ENCODE measurements at places on chromosomes 7 and 10. TPM values are rescaled to one million over a fixed set of nuclear protein-coding genes. Genes with fewer than 3 reads are reported as not detected.

Gene RELN
- polyA plus RNA-seq: 3.5 TPM

Gene PKD2L1
- not detected for polyA plus RNA-seq

Gene PNLIPRP1
- polyA plus RNA-seq: not detected

Gene ICA1
- 4.6 TPM for polyA plus RNA-seq

Gene NXPH1
- polyA plus RNA-seq: not detected

Gene MAP3K8
- polyA plus RNA-seq: 2.4 TPM

Gene ODAD2
- polyA plus RNA-seq: 0.62 TPM

- no peak for DNase-seq
Observed at GRCh38 chr7:295155-296154, 5.5 kb downstream of the FOXL3 start.

- DNase-seq: no peak
Observed at GRCh38 chr10:118820326-118821116, 65.8 kb upstream of the CACUL1 start.

- DNase-seq: no peak
Observed at GRCh38 chr7:26777385-26777784, 87.0 kb downstream of the SKAP2 start.

GRCh38 chr7:15920953-15921352 is 234.5 kb upstream of the MEOX2 start:
- DNase-seq: no peak

- DNase-seq: no peak
Observed at GRCh38 chr10:87654212-87654611, 5.5 kb upstream of the PAPSS2 start.

DNA sequence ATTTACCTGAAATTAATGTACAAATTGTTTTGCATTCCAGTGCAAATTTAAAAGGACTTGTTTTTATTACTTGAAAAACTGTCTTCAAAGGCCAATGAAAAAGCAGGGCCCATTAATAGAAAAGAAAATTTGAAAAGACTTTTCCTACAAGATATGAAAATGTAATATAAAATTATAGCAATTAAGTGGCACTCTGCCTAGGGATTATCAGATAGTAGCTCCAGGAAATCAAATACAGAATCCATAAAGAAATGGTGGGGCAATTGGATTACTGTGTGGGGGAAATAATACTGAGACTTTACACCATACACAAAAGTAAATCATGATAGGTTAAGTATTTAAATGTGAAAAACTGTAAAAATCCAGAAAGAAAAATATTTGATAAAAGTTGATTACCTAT is 89.7 kb downstream of the GLCCI1 start:
- no peak for DNase-seq

DNA sequence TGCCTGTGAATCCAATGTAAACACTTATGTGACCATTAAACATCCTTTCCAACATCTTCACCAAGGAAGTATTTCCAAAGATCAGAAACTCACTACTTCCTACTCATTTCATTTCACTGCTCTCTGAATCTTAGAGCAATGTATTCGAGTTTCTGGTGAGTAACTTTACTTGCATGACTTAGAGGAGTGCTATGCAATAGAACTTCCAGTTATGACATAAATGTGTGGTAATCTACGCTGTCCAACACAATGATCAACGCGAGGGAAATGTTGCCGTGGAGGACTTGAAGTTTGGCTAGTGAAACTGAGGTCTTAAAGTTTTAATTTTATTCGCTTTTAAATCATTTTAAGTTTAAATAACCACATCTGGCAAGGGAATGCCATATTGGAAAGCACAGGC is 1326.3 kb downstream of the XPNPEP1 start:
- no peak for DNase-seq

- DNase-seq: no peak
Observed at GRCh38 chr10:47253651-47254375, 46.2 kb upstream of the GDF10 start.

DNA sequence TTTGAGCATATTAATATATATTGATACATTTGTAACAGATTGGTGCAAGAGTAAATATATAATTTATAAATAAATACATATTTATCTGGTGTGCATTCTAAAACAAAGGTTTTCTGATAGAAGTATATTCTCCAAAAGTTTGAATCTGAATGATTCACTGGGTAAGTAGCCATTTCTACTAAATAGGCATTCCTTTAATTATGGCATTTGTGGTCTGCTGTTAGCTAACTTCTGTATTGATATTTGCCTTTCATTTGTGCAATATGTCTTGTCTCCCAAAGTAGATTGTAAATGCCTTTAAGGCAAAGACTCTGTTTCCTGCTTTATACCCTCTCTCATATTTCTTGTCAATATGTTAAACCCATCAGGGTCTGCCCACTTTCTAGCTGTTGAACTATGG is 11.1 kb upstream of the ARID5B start:
- no peak for DNase-seq

- DNase-seq: no peak
Observed at GRCh38 chr7:5695727-5696345, 85.6 kb downstream of the RNF216 start.

- no peak for DNase-seq
Observed at GRCh38 chr10:43392748-43393147, 16.2 kb downstream of the HNRNPF start.

- no peak for DNase-seq
Observed at GRCh38 chr10:104085801-104086400, at the start of gene COL17A1. Gene COL17A1, minus strand, starts transcription at chr10:104085880. Its CDS starts 5,207 bp downstream, at chr10:104080673.

DNA sequence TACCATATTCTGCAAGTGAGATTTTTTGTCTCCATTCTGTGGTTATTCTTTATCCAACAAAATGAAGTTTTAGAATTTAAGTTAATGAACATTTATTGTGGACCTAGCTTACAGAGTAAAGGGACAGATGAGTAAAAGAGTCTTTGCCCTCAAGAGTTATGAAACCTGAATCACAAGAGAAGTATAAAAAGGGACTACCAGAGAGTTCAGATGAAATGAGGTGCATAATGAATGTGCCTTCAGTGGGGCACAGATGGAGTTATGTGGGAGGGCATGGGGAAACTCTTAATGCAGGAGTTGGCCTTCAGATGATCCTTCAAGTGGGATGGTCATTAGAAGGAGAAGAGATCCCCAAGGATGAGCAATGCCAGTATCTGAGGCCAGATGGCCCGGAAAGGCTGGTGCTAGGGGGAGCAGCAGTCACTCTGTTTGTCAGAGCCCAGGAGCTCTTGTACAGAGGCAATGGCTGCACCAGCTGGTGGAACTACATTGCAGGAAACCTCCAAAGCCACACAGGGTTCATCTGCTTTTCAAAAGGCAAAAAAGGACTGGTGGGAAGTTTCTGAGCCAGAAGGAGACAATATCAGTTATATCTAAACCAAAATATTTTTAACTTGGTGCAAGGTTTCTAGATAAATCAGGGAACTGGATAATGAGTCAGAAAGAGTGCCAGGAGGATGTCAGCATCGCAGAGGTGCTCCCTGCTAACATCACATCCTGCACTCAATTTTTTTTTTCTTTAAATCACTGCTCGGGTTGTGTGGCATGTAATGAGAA is 162.0 kb downstream of the KLF6 start:
- DNase-seq: no peak

DNA sequence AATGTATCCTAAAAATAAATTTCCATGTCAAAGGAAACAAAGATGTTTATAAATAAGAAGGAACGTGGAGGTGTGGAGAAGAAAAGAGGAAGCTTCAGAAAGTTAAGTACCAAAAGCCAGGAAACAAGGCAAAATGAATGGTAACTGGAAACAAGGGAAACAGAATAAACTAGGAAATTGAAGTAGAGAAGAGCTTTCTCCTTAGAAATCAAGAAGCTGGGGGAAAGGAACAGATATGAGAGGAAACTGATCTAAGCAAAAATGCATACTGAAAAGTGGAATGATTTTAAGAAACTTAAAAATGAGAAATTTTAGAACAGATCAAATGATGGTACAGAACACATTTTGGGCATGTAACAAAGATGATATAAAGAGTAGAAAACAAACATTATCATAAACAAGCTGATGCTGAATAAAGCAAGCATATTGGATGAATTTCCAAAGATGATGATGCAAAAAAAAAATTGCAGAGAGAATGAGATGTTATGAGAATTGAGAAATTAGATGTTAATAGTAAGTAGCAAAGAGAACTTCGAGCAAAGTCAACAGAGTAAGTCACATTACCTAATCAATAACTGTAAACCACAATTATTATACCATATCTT is 1.9 kb downstream of the BRAF start:
- DNase-seq: no peak

DNA sequence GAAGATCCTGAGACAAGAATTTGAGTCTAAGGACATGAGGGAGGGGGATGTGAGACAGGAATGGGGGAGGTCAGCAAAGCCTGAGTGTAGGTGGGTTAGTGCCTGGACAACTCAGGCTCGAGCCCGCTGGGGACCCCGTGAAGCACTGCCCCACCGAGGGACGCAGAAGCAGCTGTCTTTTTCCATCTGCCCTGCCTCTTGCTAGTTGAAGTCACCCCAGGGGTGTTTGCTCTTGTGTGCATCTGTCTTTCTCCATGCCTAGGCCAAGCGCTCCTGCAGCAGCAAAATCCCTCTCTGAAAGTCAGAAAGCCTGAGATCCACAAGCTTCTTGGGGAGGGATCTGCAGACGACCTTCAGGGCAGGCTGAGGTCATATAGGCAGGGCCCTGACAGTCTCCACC is 79.0 kb upstream of the CELF2 start:
- no peak for DNase-seq

Measured in forelimb muscle (tissue), 1 donor.